ENCODE measurements at places on chromosomes 1 and 21.
A peak's percentile ranks its signal among the peaks of the same experiment; 100 is the strongest.

DNA sequence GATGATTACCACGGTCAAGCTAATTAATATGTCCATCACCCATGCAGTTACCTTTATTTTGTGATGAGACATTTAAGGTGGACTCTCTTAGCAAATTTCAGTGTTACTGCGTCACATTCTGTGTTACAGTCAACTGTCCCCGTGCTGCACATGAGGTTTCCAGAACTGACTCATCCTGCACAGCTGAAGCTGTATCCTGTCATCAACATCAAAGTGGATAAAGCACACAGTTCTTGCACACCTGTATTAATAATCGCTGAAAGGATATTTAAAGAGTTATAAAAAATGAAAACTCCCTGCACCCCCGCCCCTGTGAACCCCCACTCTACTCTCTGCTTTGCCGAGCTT is 3.4 kb upstream of the KRTAP10-5 start:
- no peak for DNase-seq

GRCh38 chr1:53406551-53407235 is 52.5 kb upstream of the DMRTB1 start:
- DNase-seq, result no peak

DNA sequence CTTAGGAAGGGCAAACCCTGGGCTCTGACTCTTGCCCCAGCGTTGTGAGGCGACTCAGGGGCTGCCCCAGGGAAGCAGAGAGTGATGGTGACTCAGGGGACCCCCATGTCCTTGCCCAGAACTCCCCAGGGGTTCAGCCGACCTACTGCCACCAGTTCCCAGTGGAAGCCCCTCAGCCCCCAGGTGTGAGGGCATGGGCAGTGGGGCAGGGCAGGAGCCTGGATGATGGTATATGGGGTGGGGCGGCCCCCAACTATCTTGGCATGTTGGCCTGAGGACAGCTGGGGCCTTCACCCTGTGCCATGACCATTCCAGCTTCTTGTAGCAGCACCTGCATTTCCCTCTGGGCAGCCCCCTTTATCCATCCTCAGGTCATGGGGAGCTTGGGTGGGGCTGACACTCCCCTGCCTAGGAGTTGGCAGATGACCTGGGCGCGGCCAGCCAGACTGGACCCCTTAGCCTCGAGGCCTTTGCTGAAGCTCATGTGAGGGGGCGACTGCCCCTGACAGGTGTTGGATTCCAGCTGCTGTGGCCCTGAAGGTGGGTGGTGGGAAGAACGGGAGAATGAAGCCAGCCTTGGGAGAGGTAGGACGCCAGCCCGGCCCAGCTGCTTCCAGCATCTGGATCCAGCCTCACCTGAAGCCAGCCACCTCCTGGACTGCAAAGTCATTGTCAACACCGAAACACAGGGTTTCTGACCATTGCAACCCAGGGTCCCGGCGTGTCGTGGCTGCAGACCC is 1.8 kb upstream of the FNDC10 start:
- DNase-seq, result no peak

DNA sequence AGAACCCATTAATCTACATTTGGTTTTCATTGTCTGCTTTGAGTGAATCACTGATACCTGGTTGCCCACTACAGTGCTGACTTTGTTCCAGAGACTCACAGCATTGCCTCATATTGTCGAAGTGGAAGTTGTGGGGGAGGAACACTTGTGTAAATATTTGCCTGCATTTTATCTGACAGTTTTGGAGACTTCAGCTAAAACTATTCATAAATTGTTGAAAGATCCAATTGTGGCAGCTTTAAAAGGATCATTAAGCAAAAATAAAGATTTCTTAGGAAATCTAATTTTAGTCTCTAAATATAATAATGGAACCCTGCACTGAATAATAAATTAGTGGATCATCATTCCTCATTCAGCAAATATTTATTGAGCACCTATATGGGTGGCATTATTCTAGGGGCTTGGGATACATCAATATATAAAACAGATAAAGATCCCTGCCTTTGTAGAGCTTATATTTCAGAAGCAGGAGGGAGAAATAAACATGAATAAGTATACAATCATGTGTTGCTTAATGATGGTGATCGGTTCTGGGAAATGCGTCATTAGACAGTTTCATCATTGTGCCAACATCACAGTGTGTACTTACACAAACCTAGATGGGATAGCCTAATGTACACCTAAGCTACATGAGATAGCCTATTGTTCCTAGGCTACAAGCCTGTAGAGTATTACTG is 73.5 kb downstream of the OSBPL9 start:
- peak; percentile 21 for DNase-seq

- no peak for DNase-seq
Measured at GRCh38 chr1:113657556-113658063, 101.7 kb downstream of the PHTF1 start.

DNA sequence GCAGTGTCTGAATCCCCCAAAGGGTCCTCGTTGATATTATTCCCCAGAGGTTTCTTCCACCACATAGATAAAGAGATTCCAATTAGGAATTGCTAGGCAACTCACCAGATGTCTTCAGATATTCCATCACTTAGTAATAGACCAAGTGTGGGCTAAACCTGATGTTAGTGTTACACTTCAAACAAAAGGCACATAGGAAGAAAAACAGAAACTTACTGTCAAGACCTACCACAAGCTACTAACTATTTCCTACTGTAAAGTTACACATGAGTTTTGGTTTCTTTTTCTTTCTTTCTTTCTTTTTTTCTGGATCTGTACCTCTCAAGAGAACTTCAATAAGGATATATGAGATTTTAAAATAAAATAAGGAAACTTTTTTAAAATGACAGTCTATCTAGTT is 879.1 kb upstream of the NEGR1 start:
- no peak for DNase-seq

- DNase-seq, result no peak
Measured at GRCh38 chr1:35931446-35932157, 697 bp downstream of the AGO3 start.

DNA sequence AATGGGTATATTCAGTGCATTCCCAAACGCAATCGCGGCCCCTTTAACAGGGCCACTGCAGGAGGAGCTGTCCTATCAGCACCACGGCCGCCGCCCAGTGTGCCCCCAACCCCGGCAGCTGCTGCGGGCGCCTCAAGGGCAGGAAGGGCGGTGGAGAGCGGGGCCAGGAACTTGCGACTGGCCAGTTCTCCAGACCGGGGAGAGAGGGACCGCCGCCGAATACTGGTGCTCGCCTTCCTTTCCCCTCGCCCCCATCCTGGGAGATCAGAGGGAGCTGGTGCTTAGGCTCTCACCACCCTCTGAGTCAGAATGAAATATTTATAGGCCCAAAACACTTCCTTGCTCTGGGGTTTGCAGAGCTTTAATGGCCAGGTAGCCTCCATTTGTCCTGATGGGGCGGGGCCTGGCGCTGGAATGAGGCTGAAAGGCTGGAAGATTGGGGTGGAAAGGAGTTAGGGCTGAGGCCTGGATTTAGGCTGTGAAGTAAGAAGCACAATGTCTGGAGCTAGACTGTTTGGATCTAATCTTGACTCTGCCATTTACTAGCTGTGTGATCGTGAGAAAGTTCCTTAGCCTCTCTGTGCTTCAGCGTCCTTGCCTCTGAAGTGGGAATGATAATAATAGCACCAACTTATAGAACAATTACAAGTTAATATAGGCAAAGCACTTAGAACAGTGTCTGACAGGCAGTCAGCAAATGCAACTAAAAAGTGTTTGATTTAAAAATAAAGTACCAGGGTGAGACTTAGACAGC is 75.5 kb downstream of the NAV1 start:
- peak; percentile 67 for DNase-seq

DNA sequence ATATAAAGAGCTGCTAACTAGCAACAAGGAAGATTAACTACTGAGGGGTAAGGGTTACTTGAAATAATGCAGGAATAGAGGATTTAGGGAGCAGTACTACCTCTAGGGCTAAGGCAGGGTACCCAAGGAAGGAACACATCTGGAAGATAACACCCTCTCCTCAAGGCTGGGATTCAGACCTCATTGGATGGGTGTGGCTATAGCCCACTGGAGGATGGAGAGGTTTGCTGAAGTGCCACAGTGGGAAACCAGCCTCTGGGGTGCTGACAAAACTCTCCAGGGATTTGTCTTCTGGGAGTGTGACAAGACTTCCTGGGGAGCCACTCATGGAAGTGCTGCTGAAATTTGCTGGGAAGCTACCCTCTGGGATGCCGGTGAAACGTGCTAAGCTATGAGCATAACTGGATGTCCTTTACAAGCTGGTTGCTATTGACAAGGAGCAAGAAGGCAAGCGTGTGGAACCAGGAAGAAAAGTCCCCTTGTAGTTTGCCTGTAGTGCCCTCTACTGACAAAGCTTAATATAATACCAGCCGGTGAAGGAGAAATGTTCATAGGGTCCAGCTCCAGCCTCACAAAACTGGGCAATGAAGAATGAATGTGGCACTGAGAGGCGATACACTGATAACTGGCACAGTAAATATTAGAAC is 122.8 kb upstream of the USP24 start:
- peak; percentile 71 for DNase-seq

GRCh38 chr1:227612658-227613057 is 49.3 kb downstream of the ZNF678 start:
- no peak for DNase-seq

DNA sequence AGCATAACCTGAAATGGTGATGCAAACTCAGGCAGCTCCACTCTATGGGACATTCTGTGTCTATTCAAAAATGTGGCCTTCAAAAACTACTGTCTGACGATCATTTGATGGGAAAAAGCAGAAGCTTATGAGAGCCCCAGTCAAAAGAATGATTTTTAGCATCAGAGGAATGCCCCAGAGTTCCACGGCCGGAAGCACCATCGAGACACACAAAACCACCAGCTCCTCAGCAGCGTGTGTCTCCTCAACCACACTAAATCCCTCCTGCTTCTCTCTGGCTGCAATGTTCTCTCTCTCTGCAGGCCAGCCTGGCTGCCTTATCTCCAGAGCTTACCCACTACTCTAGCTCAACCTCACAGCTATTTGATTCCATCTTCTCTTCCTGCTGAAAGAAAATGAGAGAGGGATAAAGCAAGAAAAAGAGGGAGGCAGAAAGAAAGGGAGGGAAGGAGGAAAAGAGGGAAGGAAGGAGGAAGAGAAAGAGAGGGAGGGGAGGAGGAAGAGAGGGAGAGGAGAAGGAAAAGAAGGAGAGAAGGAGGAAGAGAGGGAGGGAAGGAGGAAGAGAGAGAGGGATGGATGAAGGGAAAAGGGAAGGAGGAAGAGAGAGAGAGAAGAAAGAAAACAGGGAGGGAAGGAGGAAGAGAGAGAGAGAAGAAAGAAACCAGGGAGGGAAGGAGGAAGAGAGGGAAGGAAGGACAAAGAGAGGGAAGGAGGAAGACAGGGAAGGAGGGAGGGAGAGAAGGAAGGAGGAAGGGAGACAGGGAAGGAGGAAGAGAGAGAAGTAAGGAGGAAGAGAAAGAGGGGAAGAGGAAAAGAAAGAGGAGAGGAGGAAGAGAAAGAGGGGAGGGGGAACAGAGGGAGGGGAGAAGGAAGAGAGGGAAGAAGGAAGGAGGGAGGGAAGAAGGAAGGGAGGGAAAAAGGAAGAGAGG is 33.5 kb upstream of the LAPTM5 start:
- DNase-seq, result peak; percentile 51

DNA sequence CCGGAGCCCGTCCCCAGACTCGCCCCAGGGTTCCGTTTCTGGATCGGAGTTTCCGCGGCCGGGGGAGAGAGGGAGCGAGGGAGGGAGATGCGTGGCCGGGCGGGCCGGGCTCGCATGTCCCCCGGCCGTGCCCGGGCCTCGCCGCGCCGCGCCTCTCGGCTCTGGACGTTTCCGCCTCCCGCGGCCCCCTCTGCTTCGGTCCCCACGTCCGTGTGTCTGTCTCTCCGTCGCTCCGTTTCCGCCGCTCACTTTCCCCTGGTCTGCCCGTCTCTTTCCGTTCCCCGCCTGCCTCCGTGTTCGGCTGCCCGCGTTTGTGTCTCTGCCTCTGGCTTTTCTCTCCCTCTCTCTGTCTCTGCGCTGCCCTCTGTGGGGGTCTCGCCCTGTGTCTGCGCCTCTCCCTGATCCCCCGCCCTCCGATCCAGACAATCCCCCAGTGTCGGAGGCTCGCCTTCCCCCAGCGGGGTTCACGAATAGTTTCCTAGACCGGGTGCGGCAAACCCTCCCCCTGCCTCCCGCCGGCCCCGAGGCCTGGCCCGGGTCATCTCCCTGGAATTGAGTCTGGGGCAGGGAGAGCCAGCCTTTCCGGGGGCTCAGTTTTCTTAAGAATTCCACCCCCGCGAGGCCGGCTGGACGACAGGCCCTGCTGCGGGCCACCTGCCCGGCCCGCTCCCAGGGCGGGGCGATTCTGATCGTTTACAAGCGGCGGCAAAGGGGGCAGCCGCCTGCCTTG is 735 bp downstream of the NBL1 start:
- DNase-seq, result peak; percentile 67

GRCh38 chr21:38048167-38048566 is 131.9 kb upstream of the KCNJ6 start:
- DNase-seq, result no peak

- no peak for DNase-seq
Measured at GRCh38 chr1:10867914-10868598, 71.6 kb upstream of the CASZ1 start.

GRCh38 chr1:45879885-45880598 is 76.6 kb downstream of the MAST2 start:
- no peak for DNase-seq

GRCh38 chr1:172145231-172145651 is 275.2 kb upstream of the C1orf105 start:
- DNase-seq, result peak; percentile 12

GRCh38 chr1:31436596-31437432 is 23.8 kb downstream of the SERINC2 start:
- DNase-seq, result no peak

- DNase-seq, result no peak
Measured at GRCh38 chr1:221823149-221823548, 81.3 kb upstream of the DUSP10 start.

DNA sequence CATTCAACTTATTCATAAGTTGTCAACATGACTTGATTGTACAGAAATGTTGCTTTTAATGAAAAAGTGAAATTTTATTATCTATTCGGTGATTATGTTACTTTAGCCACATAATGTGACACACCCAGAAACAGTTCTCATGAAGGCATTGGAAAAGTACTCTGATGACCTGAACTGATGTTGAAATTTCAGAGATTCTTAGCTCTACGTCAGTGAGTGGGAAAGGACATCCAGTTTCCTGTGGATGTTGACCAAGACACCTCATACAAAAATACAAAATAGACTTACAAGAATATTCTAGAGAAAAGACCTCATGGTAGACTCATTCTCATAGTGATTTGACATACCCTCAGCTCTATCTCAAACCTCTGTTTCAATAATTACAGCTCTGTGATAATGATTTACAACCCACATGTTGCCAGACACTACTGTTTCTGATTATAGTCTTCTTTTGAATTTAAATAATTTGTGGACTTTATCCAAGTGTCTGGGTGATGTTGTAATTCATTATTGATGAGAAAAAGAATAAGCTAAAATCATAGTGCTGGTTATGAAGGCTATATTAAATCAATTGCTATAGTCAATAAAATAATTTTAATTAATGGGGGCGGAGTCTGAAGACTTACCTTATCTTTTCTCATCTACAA is 37.3 kb downstream of the KCNK2 start:
- DNase-seq, result peak; percentile 48

DNA sequence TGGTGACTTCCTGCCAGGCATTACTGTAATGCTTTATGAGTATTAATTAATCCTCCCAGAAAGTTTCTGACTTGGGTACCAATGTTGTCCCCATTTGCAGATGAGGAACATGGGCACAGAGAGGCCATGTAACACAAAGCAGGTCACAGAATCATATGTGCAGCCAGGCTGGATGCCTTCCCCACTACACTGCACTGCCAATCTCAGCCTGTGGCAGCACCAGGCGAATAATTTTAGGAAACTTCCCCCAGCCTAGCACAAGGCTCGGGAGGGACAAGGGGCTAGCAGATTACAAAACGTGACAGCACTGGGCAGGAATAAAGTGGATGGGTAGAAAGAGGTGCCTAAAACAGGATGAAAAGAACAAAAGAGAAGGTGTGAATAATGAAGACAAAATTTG is 331.7 kb upstream of the PROX1 start:
- DNase-seq, result no peak

GRCh38 chr1:229325853-229326487 is 16.9 kb downstream of the CCSAP start:
- DNase-seq, result no peak
